ENCODE measurements at places on chromosomes 1 and 21. TPM values are rescaled to one million over a fixed set of nuclear protein-coding genes. Genes with fewer than 3 reads are reported as not detected.

Gene AMPD1
- not detected for total RNA-seq

Gene RIMS3
- total RNA-seq = 0.46 TPM

Gene HES3
- not detected for total RNA-seq

Gene OR2G6
- total RNA-seq = not detected

Gene RNU1-4
- total RNA-seq = not detected

Gene CITED4
- 57.3 TPM for total RNA-seq

Gene IL20
- not detected for total RNA-seq

Gene GNL2
- 54.1 TPM for total RNA-seq

Gene PLD5
- total RNA-seq = 1.3 TPM

All from A549 treated with RU486 at 1 μM for 4 hours (cell line).